T-cell (primary cell): ENCODE measurements at places on chromosomes 6 and 20.

DNA sequence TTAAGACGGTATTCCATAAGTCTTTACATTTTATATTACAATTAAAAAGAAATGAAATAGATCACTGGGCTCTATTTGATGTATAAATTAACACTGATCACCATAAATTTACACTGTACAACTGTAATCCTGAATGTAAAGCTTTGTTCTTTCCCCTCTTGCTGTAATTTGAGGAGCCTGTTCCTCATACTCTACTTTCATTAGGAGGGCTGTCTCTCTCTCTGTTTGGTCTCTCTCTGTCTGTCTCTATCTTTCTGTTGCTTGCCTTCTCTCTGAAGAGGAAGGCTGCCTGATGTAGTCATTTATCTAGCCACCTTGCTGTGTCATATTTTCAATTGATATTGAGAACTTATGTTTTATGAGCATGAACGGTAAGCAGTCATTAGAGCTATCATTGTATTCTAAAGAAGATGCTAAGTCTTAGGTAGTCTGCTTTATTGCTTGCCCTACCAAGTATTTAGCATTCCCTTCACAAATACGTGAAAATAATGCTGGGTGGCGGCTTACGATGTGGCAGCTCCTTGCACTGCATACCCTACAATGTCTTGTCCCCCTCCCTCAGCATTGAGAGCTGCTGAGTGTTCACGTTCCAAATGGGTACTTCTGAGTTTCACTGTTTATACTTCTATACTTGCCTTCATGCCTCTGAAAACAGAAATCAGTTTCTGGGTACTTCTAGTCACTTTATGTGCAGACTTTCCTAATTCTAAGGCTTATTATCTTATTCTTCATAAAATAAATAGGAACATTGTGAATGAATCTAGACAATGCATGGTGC is 205.5 kb downstream of the NKAIN2 start:
- no peak for DNase-seq

DNA sequence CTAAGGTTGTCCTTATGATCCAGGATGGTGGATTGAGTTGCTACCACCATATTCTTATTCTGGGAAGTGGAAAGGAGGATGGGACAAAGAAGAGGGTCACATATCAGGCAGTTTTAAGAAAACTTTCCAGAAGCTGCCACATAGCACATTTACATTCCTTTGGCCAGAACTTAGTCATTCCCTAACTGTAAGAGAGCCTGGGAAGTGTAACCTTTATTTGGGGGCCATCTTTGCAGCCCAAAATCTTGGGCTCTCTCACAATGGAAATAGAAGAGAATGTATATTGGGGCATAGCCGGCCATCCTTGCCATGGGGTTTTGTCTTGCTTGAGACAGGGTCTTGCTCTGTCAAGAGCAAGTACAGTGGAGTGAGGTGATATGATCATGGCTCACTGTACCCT is 8.4 kb downstream of the ZNF341 start:
- DNase-seq, result no peak

- DNase-seq, result no peak
These were observed 220.6 kb upstream of the UFL1 start for GRCh38 chr6:96301023-96301422.

GRCh38 chr6:27669624-27670301 is 196.9 kb upstream of the ZNF184 start:
- DNase-seq, result no peak

DNA sequence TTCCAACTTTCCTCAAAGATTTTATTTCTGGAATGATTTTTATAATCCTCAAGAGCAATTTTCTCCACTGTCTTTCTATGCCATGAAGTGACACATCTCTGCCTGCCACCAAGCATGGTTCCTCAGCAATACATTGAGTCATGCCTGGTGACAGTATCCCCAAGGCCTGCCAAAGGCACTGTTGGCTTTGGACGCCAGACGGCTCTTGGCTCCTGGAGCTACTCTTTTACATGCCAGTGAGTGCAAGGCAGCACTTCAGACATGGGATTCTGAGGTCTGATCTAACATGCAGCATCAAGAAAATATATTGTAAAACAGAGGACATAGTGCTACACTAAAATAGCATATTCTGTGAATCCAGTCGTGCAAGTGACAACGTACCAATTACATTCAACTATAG is 20.1 kb upstream of the PLEKHG1 start:
- no peak for DNase-seq

DNA sequence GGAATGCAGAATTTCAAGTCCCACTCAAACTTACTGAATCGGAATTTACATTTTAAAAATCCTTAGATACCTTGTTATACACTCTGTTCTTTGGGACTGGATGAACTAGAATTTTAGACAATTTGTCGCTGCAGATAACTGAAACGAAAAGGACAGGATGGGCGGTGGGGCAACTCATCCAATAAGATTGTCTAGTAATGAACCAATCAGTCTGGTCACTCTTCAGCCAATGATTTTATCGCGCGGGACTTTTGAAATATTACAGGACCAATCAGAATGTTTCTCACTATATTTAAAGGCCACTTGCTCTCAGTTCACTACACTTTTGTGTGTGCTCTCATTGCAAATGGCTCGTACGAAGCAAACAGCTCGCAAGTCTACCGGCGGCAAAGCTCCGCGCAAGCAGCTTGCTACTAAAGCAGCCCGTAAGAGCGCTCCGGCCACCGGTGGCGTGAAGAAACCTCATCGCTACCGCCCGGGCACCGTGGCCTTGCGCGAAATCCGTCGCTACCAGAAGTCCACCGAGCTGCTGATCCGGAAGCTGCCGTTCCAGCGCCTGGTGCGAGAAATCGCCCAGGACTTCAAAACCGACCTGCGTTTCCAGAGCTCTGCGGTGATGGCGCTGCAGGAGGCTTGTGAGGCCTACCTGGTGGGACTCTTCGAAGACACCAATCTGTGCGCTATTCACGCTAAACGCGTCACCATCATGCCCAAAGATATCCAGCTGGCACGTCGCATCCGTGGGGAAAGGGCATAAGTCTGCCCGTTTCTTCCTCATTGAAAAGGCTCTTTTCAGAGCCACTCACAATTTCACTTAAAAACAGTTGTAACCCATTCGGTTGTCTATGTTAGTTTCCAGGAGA is 41.9 kb upstream of the HFE start:
- DNase-seq, result peak; percentile 70

GRCh38 chr20:6348908-6349307 is 226.1 kb upstream of the FERMT1 start:
- no peak for DNase-seq

GRCh38 chr6:80143419-80143937 is 37.0 kb downstream of the BCKDHB start:
- DNase-seq, result no peak

DNA sequence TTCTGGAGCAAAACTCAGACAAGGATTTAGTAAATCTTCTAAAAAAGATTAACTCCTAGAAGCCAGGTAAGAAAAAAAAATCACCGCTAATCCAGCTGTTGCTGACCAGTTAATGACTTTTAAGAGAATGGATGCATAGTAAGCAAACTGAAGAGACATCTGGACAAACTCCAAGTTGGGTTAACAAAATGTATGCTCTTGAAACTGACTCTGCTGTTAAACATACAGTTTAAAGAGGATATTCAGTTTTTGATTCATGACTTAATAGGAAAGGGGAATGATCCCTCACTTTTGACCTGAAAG is 70.4 kb downstream of the PLAGL1 start:
- DNase-seq, result no peak

- DNase-seq, result no peak
These were observed 2.9 kb upstream of the HIVEP2 start for GRCh38 chr6:142947714-142948480.

- no peak for DNase-seq
These were observed 65.7 kb upstream of the TNFRSF21 start for GRCh38 chr6:47375426-47375825.
